ENCODE measurements at places on chromosomes 13 and 19.

- no peak for DNase-seq
Measured at GRCh38 chr13:37526710-37527473, 71.7 kb downstream of the POSTN start.

DNA sequence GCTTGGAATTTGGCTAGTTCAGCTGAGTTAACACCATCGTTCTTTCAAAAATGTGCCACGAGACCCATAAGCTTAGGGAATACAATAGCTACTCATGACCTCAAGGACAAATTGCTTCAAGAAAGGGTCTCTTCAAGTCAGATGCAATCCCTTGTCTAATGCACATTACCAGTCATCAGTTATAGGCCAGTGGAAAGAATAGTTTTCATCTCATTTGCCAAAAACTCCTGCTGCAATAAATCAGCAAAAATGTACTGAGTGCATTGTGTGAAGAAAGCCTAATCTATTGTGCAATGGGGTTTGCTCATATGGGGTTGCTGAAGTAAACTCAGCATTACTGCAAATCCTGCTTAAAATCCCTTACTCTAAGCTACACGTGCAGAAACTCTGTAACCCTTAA lies 208.3 kb upstream of the NBEA start:
- no peak for DNase-seq

DNA sequence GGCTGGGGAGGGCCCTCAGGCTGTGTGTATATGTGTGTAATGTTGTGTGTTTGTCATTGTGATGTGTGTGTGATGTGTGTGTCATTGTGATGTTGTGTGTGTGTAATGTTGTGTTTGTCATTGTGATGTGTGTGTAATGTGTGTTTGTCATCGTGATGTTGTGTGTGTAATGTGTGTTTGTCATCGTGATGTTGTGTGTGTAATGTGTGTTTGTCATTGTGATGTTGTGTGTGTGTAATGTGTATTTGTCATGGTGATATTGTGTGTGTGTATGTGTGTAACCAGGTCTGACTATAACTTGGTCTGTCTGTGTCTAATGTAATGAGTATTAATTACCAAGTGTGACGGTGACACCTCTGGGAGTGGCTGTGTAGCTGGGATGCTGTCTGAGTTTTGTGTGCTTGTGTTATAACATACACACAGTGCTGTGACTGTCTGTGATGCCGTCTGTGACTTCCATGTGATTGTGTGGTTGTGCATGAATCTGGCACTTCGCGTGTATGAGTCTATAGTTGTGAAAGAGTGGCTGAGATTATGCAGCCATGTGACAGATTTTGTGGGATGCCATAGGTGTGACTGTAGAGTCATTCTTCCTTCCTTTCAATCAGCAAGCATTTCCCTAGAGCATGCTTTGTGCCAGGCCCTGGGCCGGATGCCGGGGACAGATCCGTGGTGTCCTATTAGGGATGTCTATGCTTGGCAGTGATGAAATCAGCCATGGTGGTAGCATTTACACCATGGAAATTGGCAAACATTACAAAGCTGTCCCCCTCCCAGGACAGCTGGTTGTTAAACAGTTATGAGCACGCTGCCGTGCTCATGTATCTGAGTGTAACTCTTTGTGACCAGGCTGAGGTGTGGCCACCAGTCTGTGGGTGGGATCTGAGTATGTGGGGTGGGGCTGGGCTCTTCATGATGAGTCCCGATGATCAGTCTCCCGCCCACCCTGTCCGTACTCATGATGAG lies 6.4 kb downstream of the TNFSF14 start:
- DNase-seq, result no peak

DNA sequence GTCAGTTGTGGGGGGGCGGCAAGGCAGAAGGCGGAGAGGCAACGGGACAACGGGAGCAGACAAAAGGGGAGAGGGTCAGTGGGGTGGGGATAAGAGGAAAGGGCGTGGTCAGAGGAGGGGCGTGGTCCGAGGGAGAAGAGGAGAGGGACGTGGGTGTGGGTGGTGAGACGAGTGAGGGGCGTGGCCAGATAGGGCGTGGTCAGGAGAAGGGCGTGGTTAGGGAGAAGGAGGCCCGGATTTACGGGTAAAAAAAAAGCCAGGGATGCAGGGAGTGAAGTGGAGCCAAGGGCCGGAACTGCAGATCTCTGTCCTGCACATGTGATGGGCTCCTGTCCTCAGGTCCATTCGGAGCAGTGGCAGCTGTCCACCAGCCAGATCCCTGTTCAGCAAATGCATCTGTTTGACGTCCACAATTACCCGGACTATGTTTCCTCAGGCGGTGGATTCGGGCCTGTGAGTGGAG lies 21.5 kb downstream of the CPT1C start:
- DNase-seq, result no peak

- peak; percentile 75 for DNase-seq
Measured at GRCh38 chr19:35869327-35870123, 1.2 kb downstream of the APLP1 start.

- DNase-seq, result no peak
Measured at GRCh38 chr13:50921706-50922105, 12.1 kb downstream of the RNASEH2B start.

- DNase-seq, result no peak
Measured at GRCh38 chr13:111058796-111059506, 56.2 kb upstream of the ARHGEF7 start.

- DNase-seq, result no peak
Measured at GRCh38 chr13:77002590-77003190, 10.8 kb downstream of the CLN5 start.

DNA sequence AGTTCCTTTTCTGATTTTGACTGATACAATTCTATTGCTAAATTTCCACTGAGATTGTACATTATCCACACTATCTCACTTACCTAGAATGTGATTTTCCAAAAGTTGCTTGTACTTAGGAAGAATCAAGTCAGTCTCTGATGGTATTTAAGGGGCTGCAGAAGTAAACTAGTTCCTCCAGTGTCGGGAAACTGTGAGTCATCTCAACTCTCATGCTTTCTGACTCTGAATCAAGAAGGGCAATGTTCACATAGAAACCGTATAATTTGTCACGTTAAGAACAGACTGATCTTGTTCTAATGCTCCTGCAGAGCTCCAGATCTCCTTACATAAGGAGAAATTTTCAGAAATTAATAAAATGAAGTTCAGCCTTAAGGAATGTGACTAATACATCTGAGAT lies 369.3 kb downstream of the KLF5 start:
- DNase-seq, result no peak

GRCh38 chr13:97802213-97802612 lies 151.3 kb upstream of the IPO5 start:
- no peak for DNase-seq

DNA sequence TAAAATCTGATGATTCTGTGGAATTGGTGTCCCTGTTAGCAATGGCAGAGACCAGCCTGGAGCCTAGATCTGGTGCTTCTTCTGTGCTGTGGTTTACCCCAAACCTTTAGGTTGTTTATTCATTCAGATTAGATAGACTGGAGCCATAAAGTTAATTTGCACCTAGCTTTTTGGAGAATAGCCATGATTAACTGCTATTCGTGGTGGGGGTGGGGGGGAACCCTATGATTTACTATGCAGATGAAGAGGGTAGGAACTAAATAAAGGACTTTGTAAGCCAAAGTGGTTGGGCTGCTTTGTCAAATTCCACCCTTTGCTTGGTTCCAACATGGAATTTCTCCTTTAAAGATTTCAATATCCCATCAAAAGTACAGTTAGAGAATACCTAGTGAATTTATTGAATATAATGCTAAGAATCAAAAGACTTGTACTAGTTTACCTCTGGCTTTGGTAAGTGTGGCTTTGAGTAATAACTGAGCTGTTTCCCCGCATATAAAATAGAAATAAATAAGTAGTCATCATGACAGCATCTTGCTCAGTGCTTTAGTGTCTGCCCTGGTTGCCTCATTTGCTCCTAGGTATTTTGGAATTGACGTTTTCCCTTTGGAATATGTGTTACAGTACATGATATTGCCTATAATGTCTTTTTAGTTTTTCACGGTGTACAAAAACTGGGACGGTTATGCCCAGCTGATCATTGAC lies 27.6 kb downstream of the SKA3 start:
- no peak for DNase-seq

DNA sequence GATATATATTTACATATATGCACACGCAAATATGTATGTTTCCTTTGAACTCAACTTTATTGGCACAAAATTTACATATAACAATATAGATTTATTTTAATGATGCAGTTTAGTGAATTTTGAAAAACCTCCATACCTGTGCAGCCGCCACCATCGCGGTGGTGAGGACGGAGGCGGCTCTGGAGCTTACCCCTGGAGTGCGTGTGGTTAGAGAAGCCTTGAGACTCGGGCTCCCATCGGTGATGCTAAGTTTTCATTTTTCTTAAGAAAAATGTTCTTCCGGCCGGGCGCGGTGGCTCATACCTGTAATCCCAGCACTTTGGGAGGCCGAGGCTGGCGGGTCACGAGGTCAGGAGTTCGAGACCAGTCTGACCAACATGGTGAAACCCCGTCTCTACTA lies 31.8 kb downstream of the GJA3 start:
- no peak for DNase-seq

GRCh38 chr19:35760711-35761349 lies 2.9 kb downstream of the PROSER3 start:
- no peak for DNase-seq

- no peak for DNase-seq
Measured at GRCh38 chr19:49110567-49110966, 3.6 kb upstream of the LIN7B start.

DNA sequence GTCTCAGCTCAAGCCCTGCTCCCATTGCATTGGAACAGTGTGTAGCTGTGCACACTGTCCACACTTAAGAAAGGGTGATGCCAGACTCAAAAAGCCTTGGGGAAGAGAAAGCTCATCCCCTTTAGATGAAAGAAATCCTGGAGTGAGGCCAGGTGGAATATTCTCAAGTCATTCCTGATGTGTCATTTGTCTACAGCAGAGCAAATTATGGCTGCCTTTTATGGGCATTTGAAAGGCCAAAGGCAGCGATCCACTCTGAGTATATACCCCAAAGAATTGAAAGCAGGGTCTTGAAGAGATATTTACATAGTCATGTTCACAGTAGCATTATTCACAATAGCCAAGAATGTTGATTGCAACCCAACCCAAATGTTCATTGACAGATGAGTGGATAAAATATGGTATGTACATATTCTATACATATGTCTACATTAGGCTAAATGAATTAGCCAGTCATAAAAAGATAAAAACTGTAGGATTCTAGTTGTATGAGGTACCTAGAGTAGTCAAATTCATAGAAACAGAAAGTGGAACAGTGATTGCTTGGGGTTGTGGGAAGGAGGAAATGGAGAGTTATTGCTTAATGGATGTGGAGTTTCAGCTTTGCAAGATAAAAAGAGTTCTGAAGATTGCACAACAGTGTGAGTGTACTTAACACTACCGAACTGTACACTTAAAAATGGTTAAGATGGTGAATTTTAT lies 214.9 kb downstream of the KCNRG start:
- no peak for DNase-seq

- peak; percentile 30 for DNase-seq
Measured at GRCh38 chr19:7830272-7830771, 304 bp downstream of the EVI5L start.

GRCh38 chr13:36981156-36981743 lies 17.9 kb downstream of the ALG5 start:
- no peak for DNase-seq

DNA sequence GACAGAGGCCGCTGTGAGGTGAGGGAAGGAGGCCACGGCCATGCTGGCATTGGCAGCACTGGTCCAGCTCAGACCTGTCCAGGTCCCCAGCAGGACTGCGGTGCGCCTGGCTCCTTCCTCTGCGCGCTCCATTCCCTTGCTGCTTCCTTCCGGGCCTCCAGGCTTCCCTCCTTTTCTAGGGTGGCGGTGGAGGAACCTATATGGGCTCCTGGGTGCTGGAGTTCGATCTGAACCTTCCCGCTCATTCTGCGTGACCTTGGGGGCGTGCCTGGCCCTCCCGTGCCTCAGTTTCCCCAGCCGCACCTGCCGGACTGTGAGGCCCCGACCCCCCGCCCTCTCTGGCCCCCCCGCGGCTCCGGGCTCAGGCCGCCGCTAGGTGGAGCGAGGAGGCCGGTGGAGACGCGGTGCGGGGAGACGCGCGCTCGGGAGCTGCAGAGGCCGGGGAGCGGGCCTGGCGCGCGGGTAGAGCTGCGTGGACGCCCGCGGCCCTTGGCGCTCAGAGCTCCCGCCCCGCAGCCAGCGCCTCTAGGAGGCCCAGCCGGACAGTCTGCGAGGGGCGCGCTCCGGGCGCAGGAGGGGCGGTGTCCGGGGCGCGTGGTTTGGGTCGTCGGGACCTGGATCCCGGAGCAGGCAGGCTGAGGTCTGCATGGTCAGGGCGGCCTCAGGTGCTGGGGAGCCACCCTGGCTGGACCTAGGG lies 29.9 kb downstream of the EFNA2 start:
- peak; percentile 37 for DNase-seq

DNA sequence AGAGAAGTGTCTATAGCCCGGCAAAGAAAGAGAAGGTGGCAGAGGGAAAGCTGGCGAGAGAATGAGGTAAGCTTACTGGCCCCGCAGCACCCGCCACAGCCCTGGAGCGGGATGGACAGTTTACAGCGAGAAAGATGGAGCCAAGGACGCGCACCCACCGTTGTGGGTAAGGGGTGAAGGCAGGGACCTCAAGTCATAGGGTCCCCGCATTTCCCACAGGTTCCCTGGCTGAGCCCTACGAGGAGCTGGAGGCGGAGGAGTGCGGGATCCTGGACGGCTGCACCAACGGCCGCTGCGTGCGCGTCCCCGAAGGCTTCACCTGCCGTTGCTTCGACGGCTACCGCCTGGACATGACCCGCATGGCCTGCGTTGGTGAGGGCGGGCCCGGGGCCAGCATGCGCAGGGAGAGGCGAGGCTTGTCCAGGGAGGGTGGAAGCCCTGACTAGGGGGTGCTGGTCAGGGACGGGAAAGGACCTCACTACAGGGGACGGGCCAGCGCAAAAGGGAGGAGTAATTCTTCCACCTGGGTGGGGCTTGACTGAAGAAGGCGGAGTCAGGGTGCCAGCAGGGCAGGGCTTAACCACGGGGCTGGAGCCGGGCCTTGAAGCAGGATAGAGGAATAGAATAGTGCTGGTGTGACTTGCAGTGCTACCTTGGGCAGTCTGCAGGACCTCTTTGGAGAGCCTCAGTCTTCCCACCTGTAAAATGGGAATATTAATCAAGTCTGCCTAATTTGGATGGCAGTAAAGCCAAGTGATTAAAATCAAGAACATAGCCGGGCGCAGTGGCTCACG lies 26.5 kb downstream of the LTBP4 start:
- no peak for DNase-seq

DNA sequence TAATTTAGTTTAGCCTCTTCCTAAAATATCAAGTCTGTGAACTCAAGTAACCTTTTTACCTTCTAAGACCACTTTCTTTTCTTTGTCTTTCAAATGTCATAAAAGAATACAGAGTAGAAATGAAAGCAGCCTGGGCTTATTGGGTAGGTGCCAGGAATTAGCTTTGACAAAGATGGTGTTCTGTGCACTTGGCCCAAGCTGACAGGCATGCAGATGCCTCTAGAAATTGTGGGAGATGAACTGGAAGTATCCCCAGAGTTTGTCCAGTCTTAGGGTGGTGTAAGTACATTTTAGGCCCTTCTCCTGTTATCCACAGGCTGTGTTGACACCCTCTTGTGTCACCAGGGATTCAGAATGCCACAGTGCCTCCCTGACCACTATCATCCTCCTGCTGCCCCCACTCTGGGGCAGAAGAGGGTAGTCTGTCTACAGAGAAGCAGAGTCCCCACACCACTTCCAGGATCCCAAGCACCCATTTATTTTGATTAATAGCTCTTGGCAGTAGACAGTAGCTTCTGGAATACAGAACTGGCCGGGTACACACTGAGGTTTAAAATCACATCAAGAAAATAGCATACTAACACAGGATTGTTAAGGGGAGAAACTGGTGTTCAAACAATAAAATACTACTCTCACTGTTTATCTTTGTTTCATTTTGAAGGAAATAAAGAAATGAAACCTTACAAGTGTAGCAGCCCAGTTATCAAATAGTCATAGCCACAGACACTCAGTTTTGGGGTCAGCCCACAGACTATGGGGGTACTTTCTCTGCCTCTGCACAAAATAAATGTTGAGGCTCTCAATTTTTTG lies 343.2 kb downstream of the KCNRG start:
- no peak for DNase-seq
